ENCODE measurements at places on chromosomes 7 and 10.

- DNase-seq: no peak
Measured at GRCh38 chr10:116634126-116634975, 13.6 kb downstream of the PNLIPRP2 start.

DNA sequence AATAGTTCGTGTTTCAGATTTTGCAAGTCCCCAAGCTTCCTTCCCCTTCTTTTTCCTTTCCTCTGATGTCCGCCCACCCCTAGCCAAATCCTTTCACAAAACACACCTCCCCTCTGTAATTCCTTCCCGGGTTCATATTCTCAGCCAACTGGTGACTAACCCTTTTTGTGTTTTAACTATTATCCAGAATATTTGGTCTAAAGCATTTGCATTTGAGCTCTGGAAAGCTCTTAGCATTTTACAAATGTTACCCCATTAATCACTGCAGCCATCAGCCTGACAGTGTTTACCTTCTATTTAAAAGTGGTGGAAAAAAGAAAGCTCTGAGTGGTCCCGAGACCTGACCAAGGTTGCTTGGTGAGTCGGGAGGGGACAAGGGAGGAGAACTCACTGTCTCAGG lies 139.0 kb downstream of the CREB5 start:
- DNase-seq: peak; percentile 49

DNA sequence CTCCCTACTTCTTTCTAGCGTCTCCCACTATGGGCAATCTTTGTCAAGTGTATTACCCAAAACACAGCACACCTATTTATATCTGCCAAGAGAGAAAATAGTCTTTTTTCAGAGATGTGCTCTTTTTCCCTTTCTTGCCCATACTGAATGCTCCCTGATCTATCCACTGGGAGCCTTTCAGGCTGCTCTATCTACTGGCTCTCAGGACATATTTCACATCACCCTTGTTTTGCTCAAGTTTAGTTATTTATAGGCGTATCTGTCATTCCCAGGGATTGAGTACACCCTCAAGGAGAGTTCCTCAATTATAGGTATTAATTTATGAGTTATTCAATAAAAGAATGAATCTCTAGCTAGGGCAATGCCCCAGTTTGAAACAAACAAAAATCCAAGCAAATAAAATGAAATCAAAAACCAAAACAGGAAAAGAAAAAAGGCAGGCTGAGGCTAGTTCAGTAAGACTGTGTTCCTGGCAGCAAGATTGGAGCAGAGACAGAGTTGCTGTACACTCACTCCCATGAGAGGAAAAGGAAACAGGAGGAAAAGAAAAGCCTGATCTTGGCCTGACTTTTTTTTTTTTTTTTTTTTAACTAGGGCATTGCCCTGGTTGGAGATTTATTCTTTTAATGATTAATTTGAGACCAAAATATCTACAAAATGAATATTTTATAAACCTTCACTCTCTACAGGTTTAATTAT lies 665.9 kb upstream of the PCDH15 start:
- DNase-seq: no peak

GRCh38 chr7:14950013-14950412 lies 47.5 kb upstream of the DGKB start:
- DNase-seq: no peak

DNA sequence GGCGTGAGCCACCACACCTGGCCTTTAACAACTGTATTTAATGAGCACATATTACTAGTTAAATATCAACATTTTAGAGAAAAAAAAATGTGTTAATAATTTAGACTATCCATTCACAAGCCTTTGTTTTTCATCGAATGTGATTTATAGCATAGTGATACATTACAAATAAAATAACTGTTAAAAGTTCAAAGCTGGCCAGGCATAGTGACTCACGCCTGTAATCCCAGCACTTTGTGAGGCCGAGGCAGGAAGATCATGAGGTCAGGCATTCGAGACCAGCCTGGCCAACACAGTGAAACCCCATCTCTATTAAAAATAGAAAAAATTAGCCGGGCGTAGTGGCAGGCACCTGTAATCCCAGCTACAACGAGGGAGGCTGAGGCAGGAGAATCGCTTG lies 72.7 kb downstream of the HACD1 start:
- no peak for DNase-seq

GRCh38 chr7:17598846-17599245 lies 300.4 kb downstream of the AHR start:
- peak; percentile 38 for DNase-seq

DNA sequence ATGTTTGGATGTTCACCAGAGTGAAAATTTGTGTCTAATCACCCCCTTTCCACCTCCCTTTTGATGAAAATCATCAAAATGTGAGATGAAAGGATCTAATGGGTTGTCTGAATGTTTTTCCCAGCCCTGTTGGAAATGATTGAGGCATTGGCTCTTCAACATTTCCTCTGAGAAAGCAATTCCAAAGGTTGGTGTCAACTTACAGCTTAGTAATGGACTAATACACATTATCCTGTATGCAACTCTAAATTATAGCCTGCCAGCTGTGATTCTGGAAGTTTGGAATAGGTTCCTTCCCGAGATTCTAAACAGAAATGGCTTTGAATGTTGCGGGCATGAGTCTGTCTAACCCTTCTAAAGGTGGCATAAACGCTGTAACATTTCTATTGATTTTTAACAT lies 152.9 kb downstream of the DYNC1I1 start:
- no peak for DNase-seq

DNA sequence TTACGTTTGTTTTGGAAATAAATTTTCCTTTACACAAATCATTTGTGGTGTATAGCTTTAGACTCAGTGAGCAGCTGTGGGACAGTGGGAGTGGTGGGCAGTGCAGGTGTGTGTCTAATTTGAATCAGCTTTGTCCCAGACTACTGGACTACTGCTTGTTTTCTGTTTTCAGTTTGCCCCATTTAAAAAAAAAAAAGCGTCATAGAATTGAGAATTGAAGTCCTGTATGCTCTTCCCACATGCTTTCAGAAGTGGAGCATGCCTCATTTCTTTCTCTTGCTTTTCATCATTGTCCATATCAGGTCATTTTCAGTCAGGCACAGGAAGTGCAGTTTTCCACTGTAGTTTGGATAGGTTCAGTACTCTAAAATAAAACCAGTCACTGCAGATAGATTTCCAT lies 66.1 kb downstream of the SHH start:
- no peak for DNase-seq

- no peak for DNase-seq
Measured at GRCh38 chr7:37441386-37441760, 7.3 kb downstream of the ELMO1 start.

- no peak for DNase-seq
Measured at GRCh38 chr7:29230871-29231345, 36.3 kb downstream of the CHN2 start.

DNA sequence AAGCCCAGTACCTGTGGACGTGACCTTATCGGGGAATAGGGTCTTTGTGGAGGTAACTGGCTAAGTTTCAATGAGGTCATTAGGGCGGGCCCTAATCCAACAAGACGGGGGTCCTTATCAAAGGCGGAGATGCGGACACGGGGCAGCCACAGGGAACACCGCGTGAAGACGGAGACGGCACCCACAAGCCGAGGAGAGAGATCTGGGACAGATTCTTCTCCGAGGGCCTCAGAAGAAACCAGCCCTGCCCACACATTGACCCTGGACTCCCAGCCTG lies 516.9 kb downstream of the DNAJB6 start:
- no peak for DNase-seq

GRCh38 chr10:121732656-121733445 lies 134.6 kb upstream of the FGFR2 start:
- no peak for DNase-seq

GRCh38 chr10:80413271-80413996 lies 5.1 kb downstream of the PRXL2A start:
- peak; percentile 90 for DNase-seq

GRCh38 chr7:37419496-37419895 lies 29.2 kb downstream of the ELMO1 start:
- DNase-seq: no peak

- no peak for DNase-seq
Measured at GRCh38 chr7:114102996-114103395, 184.2 kb upstream of the PPP1R3A start.

GRCh38 chr10:77111611-77112550 lies 525.7 kb downstream of the KCNMA1 start:
- peak; percentile 86 for DNase-seq

DNA sequence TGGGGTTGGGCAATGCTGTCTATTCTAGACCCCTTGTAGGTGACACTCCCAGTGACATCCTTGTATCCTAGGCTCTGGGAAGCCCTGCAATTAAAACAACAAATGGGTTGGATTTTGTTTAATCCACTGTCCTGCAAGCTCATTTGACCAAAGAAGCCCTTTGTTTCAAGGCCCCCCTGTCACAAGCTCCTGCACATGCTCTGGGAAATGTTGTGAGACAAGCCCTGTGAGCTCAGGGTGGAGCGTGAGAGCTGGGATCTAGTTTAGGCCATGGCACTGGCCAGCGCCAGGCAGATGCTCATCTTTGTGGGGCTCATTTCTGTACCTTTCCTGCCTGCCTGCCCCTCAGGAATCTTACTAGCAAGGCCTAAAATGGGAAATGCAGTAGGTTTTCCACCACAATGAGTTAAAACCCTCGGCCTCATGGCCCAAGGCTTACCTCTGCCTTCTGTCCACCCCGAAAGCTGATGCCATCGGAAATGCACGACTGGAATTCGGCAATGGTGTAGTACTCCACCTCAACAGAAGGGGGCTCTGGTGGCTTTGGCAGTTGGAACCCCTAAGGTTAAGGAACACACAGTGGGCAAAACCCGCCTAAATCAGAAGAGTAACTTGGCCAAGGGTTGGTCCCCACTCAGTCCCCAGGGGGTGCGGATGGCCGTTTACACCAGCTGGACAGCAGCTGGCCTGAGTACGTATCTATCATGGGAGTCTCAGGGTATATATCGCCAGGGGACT lies 112.0 kb downstream of the NEURL1 start:
- peak; percentile 6 for DNase-seq

- no peak for DNase-seq
Measured at GRCh38 chr7:42222125-42222524, 14.9 kb downstream of the GLI3 start.

GRCh38 chr10:59718257-59718656 lies 8.6 kb upstream of the SLC16A9 start:
- DNase-seq: no peak

DNA sequence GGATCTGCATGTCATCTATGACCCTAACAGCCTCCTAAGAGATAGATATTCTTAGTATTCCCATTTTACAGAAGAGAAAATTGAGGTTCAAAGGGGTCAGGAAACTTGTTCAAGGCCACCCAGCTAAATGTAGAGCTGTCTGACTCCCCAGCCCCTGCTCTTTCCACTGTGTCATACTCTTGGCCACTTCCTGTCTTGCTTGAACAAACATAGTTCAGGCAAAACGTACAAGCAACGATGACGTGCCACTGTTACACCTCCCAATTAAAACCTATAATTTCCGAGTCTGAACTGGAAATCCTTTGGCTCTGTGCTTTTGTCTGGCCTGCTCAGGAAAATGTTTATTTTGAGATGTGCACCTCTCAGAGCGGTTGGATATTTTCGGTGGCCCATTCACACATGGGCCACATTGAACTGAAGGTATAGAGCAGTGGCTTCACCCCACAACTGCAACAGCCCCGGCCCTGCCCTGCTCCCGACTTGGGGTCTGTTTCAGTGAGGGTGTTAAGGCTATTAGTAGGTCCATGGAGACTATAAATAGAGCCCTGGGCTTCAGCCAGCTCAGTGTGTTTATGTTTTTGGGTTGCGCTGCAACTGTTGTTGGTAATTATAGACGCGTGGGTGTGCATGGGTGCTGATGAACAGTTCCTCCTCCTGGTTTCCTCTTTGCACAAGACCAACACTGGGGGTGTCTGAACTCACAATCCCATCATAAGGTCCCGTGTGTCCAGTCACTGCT lies 172.3 kb upstream of the ADO start:
- no peak for DNase-seq

- no peak for DNase-seq
Measured at GRCh38 chr10:58184120-58184670, 83.5 kb downstream of the IPMK start.

GRCh38 chr7:79923953-79924352 lies 210.7 kb upstream of the GNAI1 start:
- DNase-seq: no peak

DNA sequence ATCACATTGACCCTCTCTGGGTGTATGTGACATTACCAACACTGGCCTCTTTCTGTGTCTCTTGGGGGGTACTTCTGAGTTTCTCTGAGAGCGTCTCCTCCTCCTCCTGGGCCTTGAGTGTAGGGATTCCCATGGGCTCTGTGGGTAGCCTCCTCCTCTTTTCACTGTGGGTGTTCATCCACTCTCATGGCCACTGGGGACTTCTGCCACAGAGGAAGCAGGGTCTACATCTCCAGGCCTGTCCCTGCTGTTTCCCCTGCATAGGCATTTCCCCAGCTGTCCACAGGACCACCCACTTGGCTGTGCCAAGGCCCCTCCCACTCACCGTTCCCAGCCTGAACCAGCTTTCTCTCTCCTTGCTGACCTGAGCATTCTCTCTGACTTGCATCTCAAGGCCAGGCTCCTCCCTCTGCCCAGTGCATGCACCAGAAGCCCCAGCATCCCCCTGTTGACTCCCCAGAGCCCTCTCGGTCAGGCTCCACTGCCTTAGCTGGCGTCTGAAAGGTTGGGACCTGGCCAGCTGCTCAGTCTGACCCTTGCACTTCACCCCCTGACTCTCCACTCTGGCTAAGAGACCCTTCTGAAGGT lies 487.6 kb downstream of the GLRX3 start:
- DNase-seq: no peak

GRCh38 chr7:81789406-81790119 lies 19.7 kb upstream of the HGF start:
- DNase-seq: no peak

DNA sequence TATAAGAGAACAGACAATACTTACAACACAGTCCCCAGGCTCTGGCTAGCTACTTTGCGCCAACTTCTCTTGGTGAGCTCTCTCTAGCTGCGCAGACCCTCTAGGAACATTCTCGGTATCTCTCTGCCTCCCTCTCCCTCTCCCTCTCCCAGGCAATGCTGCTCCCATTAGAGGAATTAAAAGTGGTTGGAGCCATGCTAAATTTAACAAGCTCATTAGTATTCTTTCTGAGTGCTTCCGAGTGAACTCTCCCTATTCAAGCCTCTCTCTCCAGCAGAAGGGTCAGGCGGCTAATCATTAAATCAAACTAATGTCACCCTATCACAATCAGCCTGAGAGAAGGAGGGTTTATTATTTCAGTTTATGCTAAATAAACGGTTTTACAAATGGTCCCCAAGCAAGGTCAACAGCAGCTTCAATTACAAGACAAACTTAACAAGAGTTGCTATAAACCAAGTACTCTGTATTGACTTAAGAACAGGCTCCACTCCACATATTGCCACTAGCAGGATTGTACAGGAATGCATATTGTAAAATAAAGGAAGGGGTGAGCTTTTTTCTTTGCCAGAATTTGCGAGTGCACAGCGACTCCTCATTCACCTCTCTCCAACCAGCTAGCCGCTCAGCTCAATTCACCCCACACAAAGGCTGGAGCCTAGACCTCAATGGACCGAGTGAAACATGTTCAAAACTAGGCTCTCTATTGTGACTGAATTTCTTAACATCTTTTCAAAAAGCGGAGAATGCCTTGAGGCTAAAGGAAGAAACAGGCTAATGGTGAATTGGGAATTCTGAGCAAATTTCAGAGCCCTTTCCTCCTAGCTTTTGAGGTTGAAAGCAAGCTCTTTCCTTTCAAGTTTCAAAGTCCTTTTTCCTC lies 84.4 kb downstream of the GLI3 start:
- peak; percentile 28 for DNase-seq
